ENCODE measurements at places on chromosomes 3 and 15.

GRCh38 chr3:31399271-31399670, 133.5 kb upstream of the STT3B start:
- H3K27me3 ChIP-seq = no peaks in the 10 kb centered on the region
- H3K36me3 ChIP-seq = peaks cover 5% of the 10 kb centered on the region
- H3K4me1 ChIP-seq = peaks cover 16% of the 10 kb centered on the region
- DNase-seq = no peak
- H3K4me3 ChIP-seq = no peak overlapping the region

- no peaks in the 10 kb centered on the region for H3K36me3 ChIP-seq
- no peak for DNase-seq
- H3K27me3 ChIP-seq = peaks cover 2% of the 10 kb centered on the region
- no peak overlapping the region for H3K4me3 ChIP-seq
These were observed 73.5 kb downstream of the PPM1L start for GRCh38 chr3:160829486-160830009.

GRCh38 chr3:194272861-194273742, 78.0 kb downstream of the CPN2 start:
- peaks cover 4% of the 10 kb centered on the region for H3K27me3 ChIP-seq
- H3K36me3 ChIP-seq = no peaks in the 10 kb centered on the region
- H3K4me1 ChIP-seq = peaks cover 14% of the 10 kb centered on the region
- H3K27ac ChIP-seq = no peak overlapping the region

- H3K27me3 ChIP-seq = no peaks in the 10 kb centered on the region
- DNase-seq = no peak
- H3K4me1 ChIP-seq = peaks cover 7% of the 10 kb centered on the region
- peaks cover 7% of the 10 kb centered on the region for H3K36me3 ChIP-seq
- H3K27ac ChIP-seq = no peak overlapping the region
- no peak overlapping the region for H3K4me3 ChIP-seq
These were observed 156.4 kb upstream of the CBLB start for GRCh38 chr3:106025151-106025722.

DNA sequence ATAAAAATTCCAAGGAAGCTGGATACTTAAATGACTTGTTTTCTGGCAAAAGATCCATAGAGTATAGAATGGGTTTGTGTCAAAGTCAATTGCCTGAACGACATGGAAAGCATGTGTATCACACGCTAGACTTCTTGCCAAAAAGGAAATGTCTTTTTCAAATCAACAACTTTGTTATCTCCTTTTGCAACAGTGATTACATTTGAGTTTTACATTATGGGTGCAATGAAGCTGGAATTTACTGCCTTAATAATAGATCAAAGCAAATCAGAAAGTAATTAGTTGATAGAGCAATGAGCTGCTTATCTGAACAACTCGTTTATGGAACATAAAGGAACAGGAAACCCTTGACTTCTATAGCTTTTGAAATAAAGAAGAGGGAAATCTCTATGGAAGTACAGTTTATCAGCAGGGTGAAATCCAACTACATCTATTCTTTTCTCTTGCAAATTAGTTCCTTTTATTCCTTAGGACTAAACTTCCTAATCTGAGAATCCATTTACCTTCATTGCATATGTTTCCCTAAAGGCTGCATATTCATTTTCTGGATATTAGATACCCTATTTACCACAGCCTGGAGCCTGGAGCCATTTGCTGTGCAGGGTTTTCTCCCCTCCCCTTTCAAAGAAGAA, 415.1 kb upstream of the NECTIN3 start:
- no peaks in the 10 kb centered on the region for H3K27me3 ChIP-seq
- no peak overlapping the region for H3K4me3 ChIP-seq
- no peak overlapping the region for H3K27ac ChIP-seq
- no peaks in the 10 kb centered on the region for H3K4me1 ChIP-seq
- DNase-seq = no peak

GRCh38 chr3:79245284-79246138, 522.3 kb downstream of the ROBO1 start:
- no peaks in the 10 kb centered on the region for H3K36me3 ChIP-seq
- no peak for DNase-seq
- H3K4me3 ChIP-seq = no peak overlapping the region
- no peaks in the 10 kb centered on the region for H3K27me3 ChIP-seq
- H3K27ac ChIP-seq = no peak overlapping the region
- H3K4me1 ChIP-seq = no peaks in the 10 kb centered on the region

DNA sequence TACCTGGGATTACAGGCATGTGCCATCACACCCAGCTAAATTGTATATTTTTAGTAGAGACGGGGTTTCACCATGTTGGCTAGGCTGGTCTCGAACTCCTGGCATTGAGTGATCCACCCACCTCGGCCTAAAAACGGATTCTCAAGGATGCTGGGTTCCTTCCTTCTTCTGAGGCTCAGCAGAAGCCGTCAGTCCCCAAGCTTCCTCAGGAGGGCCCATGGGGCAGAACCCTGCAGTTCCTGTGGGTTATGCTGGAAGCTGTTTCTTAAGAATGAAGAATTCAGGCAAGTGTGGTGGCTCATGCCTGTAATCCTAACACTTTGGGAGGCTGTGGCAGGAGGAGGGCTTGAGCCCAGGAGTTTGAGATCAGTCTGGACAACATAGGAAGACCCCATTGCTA, 29.0 kb upstream of the ZNF710 start:
- H3K27ac ChIP-seq = no peak overlapping the region
- no peak for DNase-seq
- peaks cover 16% of the 10 kb centered on the region for H3K27me3 ChIP-seq
- no peaks in the 10 kb centered on the region for H3K4me1 ChIP-seq
- H3K4me3 ChIP-seq = no peak overlapping the region
- H3K36me3 ChIP-seq = no peaks in the 10 kb centered on the region
